ENCODE measurements at places on chromosomes 16 and 17.

DNA sequence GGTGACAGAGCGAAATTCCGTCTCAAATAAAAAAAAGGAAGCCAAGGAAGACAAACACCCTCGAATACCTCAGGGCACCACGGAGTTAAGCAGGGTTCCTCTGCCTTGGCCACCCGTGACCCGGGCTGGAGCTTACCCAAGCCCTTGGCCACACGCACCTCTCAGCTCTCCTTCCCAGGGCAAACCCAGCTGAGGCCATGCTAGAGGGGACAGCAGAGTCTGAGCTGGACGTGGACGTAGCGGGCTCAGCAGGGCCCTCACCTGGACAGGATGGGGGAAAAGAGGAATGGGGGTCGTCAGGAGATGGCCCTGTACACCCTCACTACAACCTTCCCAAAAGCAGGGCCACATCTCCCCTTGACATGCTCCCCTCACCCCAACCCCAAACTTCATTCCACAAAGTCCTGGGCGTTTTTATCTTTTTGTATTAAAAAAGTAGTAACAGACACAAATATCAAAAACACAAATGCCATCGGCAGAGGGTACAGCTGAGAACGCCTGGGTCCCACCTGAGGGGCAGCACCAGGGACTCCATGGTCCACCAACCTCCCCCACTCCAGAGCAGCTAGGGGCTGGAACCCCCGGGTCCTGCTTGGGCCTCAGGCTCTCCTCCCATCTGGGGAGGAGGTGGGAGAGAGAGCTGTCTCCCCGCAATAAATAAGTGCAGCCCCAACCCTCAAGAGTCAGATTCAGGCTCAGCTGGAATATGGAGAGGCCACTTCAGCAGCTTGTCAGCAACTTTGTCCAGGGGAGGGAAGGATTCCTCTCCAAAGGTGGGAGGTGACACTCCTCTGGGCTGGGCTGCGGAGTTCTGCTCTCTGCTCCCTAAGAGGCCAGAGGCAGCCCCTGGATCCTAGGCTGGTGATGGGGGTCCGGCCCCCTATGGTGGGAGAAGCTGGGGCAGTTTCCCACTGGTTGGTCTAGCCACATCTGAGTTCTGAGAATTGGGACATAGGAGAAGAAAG, 11.9 kb downstream of the PER1 start:
- DNase-seq: no peak

DNA sequence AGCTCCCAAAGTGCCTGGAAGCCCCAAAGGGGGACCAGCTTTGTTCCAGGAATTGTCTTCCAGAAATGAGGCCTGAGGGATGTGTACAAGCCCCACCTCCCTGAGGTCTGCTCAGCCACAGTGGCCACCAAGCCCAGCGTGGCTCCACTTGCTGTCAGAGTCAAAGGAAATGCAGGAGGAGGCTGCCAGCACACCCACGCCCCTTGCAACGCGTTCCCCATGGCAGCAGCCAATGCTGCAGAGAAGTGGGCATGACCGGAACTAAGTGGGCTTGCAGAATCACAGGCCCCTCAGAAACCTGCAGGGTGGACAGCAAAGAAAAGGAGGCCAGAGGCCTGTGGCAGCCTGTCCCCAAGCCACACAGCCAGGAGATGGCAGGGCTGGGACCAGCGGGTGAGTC, 320.8 kb downstream of the FOXL1 start:
- no peak for DNase-seq

GRCh38 chr16:13378151-13378550, 476.8 kb downstream of the SHISA9 start:
- no peak for DNase-seq

- no peak for DNase-seq
These were observed 23.7 kb upstream of the CYLD start for GRCh38 chr16:50718061-50718760.

DNA sequence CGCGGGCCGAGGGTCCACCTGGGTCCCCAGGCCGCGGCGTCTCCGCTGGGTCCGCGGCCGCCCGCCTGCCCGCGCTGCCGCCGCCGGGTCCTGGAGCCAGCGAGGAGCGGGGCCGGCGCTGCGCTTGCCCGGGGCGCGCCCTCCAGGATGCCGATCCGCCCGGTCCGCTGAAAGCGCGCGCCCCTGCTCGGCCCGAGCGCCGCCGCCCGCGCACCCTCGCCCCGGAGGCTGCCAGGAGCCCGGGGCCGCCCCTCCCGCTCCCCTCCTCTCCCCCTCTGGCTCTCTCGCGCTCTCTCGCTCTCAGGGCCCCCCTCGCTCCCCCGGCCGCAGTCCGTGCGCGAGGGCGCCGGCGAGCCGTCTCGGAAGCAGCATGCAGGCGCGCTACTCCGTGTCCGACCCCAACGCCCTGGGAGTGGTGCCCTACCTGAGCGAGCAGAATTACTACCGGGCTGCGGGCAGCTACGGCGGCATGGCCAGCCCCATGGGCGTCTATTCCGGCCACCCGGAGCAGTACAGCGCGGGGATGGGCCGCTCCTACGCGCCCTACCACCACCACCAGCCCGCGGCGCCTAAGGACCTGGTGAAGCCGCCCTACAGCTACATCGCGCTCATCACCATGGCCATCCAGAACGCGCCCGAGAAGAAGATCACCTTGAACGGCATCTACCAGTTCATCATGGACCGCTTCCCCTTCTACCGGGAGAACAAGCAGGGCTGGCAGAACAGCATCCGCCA, 504 bp downstream of the FOXC2 start:
- DNase-seq: no peak

DNA sequence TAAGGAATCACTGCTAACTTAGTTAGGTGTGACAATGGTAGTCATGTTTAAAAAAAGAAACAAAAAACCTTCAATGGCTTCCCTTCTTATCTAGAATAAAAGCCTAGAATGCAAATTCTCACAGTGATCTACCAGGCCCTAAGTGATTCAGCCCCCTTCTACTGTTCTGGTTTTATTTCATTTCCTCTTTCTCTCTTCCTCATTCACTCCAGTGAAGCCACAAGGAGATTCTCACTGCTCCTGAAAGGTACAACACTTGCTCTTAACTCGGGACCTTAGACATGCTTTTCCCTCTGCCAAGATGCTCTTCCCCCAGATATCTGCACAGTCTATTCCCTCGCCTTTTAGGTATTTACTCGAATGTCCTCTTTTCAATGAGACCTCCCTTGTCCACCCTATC, 3.7 kb downstream of the PIGS start:
- DNase-seq: no peak

Measured in activated effector memory CD4-positive, alpha-beta T cell treated with Interleukin-2 at 50 U/mL for 16 hours (primary cell).